Right lobe of liver (tissue), 6 donors: ENCODE measurements at places on chromosomes 5 and 9.

DNA sequence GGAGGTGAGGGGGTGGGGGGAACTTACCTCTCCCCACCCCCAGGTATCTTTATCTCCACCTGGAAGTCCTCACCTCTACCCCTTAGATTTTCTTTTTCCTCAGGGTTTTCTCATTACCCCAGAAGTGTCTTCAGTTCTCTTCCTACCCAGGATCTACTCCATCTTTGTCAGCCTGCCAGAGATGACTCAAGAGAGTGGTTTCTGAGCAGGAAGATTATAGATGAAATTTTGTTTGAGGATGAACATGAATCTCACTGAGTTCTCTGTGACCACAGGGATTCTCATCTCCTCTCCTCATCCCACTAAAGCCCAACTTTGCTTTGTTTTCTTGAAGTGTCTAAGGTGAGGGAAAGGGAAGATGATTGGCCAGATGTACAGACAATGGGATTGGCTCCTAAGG is 5.2 kb upstream of the HINT2 start:
- no peak for DNase-seq
- H3K36me3 ChIP-seq, result no peaks in the 10 kb centered on the region
- no peaks in the 10 kb centered on the region for H3K4me1 ChIP-seq
- H3K27ac ChIP-seq, result no peak overlapping the region
- H3K27me3 ChIP-seq, result no peaks in the 10 kb centered on the region

GRCh38 chr9:124869466-124869985 is 7.6 kb downstream of the ARPC5L start:
- no peak for DNase-seq
- no peaks in the 10 kb centered on the region for H3K27me3 ChIP-seq
- peaks cover 9% of the 10 kb centered on the region for H3K36me3 ChIP-seq
- H3K4me1 ChIP-seq, result no peaks in the 10 kb centered on the region

- no peak overlapping the region for H3K4me3 ChIP-seq
- H3K4me1 ChIP-seq, result no peaks in the 10 kb centered on the region
- no peaks in the 10 kb centered on the region for H3K27me3 ChIP-seq
- no peak for DNase-seq
- no peaks in the 10 kb centered on the region for H3K36me3 ChIP-seq
Observed at GRCh38 chr5:96721351-96721977, 59.3 kb downstream of the CAST start.

DNA sequence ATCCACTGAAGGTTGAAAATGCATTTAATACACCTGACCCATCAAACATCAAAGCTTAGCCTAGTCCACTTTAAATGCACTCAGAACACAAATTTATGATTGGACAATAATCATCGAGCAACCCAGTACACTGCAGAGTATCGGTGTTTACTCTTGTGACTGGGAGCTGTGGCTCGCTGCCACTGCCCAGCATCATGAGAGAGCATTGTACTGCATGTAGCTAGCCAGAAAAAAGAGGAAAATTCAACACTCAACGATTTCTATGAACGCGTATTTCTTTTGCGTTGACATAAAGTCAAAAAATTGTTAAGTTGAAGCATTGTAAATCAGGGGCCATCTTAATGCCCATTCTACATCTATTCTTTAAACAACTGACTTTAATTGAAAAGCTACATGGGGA is 95.1 kb upstream of the CD180 start:
- no peak for DNase-seq
- H3K4me1 ChIP-seq, result no peaks in the 10 kb centered on the region
- no peak overlapping the region for H3K27ac ChIP-seq
- H3K27me3 ChIP-seq, result no peaks in the 10 kb centered on the region
- no peak overlapping the region for H3K4me3 ChIP-seq

GRCh38 chr9:133515240-133515610 is 9.5 kb downstream of the MYMK start:
- H3K27me3 ChIP-seq, result no peaks in the 10 kb centered on the region
- H3K27ac ChIP-seq, result no peak overlapping the region
- H3K4me1 ChIP-seq, result peaks cover 7% of the 10 kb centered on the region
- H3K4me3 ChIP-seq, result no peak overlapping the region
- no peak for DNase-seq

DNA sequence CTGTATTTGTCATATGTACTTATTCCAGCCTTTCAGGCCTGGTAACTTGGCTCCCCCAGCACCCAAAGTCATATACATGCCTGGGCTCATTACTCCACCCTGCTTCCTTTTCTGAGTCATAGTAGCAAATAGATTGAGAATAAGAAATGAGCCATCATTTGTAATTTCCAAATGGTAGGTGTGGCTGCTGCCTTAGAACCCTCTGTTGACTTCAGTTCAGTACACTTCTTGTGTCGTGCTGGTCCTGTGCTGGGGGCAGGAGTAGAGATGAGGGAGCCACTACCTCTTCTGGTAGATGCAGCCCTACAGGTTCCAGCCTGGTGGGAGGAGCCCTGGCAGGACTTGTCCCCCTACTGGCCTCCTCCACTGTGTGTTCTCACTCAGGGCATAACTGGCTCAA is 11.1 kb downstream of the GM2A start:
- no peaks in the 10 kb centered on the region for H3K27me3 ChIP-seq
- H3K27ac ChIP-seq, result no peak overlapping the region
- DNase-seq, result no peak
- H3K4me3 ChIP-seq, result no peak overlapping the region

DNA sequence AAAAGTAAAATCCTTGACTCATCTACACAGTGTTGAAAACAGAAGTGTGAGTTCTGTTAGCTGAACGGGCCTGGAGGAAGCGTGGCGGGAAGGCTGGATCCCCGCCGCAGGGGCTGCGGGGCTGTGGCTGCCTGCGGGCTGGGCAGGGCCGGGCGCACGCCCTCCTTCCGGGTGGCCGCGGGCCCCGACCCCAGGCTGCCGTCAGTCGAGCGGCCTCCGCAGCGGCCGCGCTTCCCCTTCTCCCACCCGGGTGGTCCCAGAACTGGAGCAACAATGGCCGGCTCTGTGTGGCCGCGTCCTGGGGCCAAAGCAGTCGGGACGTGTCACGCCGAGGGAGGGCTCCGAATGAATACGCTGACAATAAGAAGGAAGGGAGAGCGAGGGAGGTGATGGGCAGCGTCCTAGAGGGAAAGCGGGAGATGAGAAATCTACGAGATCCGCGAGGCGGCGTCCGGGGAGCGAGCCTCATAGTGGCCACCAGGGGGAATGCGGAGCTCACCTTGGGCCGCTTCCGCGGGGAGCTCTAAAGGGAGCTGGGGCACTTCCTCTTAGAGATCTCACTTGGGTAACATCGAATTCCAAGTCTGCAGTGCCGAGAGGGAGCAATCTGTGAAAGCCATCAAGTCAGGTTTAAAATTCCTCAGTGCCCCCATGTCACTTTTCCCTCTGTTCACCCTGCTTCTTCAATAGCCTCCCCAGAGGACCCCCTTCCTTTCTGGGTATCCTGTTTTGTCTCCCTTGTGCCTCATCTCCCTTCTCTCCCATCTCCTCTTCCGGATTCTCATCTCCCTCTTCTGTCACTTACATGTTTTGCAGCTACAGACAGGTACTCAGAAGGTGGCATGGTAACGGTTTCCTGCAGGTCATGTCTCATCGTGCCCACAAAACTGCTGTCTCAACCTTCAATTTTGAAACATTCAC is 83.9 kb downstream of the SLC1A3 start:
- no peaks in the 10 kb centered on the region for H3K36me3 ChIP-seq
- peak overlapping the region; percentile 41 for H3K4me3 ChIP-seq
- DNase-seq, result peak; percentile 83
- no peaks in the 10 kb centered on the region for H3K4me1 ChIP-seq
- H3K27ac ChIP-seq, result no peak overlapping the region
- H3K27me3 ChIP-seq, result no peaks in the 10 kb centered on the region

DNA sequence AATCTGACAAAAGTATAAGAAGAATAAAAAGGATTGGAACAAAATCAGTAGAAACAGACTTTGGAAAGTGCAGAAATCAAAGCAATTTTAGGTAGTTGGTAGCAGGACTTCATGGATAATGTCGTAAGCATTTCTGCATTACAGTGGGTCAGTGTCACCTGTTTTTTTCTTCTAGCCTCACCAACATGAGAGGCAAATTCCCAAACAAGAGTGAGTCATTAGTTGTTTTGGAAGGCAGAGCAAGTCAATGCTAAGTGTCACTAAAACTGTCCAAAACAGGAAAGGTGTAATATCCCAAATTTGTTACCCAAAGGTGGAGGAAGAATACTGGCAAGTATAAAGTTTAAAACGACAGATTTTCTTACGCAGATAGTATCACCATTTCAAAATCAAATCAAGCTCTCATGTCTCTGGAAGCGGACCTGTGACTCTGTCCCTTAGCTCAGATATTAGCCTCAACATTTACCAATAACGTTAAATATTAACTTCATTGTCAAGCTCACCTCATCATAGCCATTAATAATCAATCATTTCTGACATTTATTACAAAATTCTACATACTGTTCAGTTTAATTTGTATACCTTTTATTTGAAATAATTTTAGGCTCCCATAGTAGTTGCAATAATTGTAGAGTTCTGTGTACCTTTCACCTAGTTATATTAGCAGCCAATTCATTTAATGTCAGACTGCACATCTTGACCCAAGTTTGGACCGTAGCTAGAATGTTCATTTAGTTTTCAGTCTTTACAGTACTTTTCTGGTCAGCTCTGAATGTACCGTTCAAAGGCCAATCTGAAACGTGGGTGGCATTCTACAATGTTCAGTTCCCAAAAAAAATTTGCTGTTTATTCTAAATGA is 901.2 kb upstream of the COX7C start:
- H3K36me3 ChIP-seq, result no peaks in the 10 kb centered on the region
- no peaks in the 10 kb centered on the region for H3K4me1 ChIP-seq
- H3K27me3 ChIP-seq, result no peaks in the 10 kb centered on the region
- peak overlapping the region; percentile 84 for H3K27ac ChIP-seq
- no peak for DNase-seq

GRCh38 chr9:114088571-114089170 is 10.4 kb downstream of the KIF12 start:
- no peak overlapping the region for H3K4me3 ChIP-seq
- H3K36me3 ChIP-seq, result no peaks in the 10 kb centered on the region
- no peak overlapping the region for H3K27ac ChIP-seq
- DNase-seq, result no peak

- no peak overlapping the region for H3K4me3 ChIP-seq
- no peaks in the 10 kb centered on the region for H3K4me1 ChIP-seq
- DNase-seq, result no peak
Observed at GRCh38 chr5:79929095-79929494, 62.0 kb downstream of the MTX3 start.

DNA sequence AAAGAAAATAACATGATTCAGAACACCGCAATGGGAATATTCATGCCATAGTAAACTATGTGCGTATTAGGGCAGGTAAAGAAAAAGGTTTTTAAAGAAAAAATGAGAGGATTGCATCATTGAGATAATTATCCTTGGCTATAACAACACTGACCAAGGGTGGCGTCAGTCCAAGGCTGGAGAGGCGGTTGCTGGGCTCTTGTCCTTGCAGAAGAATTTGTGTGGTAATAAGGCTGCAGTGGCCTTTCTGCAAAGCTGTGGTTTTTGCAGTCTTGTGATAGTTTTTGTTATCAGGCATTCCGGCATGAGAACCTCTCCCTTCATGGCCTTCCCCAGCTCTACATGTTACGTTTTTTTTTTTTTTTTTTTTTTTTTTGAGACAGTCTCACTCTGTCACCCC is 14.0 kb downstream of the BOD1 start:
- no peaks in the 10 kb centered on the region for H3K36me3 ChIP-seq
- no peak overlapping the region for H3K4me3 ChIP-seq
- no peaks in the 10 kb centered on the region for H3K27me3 ChIP-seq
- H3K4me1 ChIP-seq, result no peaks in the 10 kb centered on the region

DNA sequence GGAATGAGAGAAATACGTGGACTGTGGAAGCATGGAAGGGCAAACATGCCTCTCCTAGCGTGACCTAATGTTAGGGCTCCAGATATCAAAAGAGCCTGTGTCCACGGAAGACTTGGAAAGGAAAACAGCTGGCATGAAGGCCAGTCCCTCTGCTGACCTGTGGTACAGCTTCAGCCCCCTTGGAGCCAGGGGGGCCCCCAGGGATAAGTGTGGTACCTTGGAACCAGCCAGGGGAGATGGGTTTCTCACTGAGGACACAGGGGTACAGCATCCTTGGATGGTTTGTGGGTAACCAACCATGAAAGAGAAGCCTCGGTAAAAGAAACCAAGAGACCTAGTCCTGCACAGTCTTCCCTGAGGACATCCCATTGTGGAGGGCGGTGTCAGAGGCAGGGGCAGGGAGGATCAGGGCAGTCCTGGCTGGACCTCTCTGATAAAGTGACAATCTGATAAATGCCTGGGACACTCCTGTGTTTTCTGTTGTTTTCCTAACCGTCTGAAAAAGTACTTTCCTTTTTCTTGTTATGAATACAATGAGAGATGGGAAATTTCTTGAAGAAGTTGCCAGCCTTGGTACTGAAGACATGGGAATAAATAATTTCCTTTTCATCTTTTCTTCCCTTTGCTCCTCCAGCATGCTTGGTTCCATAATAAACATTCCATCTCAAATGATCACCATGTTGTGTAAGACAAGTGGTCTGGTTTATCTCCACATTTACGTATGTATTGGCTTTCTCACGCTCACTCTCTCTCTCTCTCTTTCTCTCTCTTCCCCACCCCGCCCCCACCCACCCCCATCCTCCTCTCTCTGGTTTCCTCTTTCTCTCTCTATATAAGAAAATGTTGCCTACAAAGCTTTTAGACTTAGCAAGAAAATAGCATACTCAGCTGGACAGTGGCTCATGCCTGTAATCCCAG is 102.1 kb downstream of the SUSD1 start:
- H3K4me3 ChIP-seq, result no peak overlapping the region
- no peaks in the 10 kb centered on the region for H3K27me3 ChIP-seq
- peak overlapping the region; percentile 74 for H3K27ac ChIP-seq
- H3K36me3 ChIP-seq, result no peaks in the 10 kb centered on the region
- DNase-seq, result no peak

GRCh38 chr9:137789295-137789895 is 88.2 kb upstream of the CACNA1B start:
- peak overlapping the region; percentile 63 for H3K27ac ChIP-seq
- DNase-seq, result peak; percentile 82
- no peaks in the 10 kb centered on the region for H3K36me3 ChIP-seq
- H3K4me3 ChIP-seq, result no peak overlapping the region
- peaks cover 14% of the 10 kb centered on the region for H3K4me1 ChIP-seq

DNA sequence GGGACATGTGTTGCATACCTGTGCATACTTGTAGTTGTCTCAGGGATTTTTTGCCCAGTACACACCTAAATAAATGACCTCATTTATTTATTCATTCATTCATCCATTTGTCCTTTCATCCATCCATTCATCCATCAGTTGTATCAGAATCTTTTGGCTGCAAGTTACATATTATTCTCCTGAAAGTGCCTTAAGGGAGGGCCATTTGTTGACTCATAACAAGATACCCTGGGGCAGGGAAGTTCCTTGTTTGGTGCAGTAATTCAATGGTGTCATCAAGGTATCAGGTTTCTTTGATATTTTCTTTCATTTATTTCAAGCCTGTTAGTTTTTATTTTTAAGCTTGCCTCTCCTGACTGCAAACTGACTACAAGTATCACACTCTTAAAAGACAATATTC is 597.9 kb upstream of the TLE4 start:
- no peak overlapping the region for H3K4me3 ChIP-seq
- H3K36me3 ChIP-seq, result no peaks in the 10 kb centered on the region
- H3K27me3 ChIP-seq, result no peaks in the 10 kb centered on the region
- H3K4me1 ChIP-seq, result no peaks in the 10 kb centered on the region
- DNase-seq, result no peak
